Natural killer cell (primary cell): ENCODE measurements at places on chromosomes 12 and 14. TPM values are rescaled to one million over a fixed set of nuclear protein-coding genes. Genes with fewer than 3 reads are reported as not detected.
A peak's percentile ranks its signal among the peaks of the same experiment; 100 is the strongest.

DNA sequence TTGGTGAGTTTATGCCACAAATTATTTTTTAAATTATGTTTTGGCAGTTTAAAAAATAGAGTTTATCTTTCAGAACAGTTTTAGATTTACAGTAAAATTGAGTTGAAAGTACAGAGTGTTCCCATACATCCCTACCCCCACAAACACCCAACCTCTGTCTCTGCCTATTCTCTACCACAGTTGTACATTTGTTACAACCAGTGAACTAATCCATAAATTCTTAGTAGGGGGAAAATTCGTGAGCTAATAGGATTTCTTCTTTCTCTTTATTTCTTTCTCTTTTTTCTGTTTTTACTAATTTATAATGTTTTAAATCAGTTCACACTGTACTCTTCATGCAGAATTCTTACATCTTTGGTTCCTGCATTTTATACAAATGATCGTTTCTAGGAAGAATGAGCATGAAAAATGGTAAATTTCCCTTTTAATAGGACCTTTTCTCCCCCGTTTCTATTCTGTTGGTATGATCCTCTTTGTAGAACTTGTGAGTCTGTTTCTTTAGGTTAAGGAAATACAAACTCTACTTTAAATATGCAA lies 56.7 kb downstream of the MIPOL1 start:
- no peak for DNase-seq

GRCh38 chr12:76878099-76878898 lies 520 bp downstream of the CSRP2 start:
- DNase-seq, result peak; percentile 23

DNA sequence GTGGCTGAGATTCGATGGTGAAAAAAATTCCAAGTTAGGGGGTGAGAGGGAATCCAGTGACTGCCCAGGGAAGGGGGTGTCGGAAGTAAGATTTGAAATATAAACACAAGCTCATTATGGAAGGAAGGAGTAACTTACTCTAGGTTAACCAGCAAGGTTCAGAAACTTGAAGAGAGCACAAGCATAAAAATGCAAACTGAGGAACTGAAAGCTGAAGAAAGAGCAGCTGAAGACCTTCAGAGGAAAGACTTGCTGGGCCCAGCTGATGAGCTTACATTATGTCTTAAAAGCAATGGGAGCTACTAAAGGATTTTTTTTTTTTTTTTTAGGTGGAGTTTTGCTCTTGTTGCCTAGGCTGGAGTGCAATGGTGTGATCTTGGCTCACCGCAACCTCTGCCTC lies 189.7 kb upstream of the GRIN2B start:
- DNase-seq, result no peak

DNA sequence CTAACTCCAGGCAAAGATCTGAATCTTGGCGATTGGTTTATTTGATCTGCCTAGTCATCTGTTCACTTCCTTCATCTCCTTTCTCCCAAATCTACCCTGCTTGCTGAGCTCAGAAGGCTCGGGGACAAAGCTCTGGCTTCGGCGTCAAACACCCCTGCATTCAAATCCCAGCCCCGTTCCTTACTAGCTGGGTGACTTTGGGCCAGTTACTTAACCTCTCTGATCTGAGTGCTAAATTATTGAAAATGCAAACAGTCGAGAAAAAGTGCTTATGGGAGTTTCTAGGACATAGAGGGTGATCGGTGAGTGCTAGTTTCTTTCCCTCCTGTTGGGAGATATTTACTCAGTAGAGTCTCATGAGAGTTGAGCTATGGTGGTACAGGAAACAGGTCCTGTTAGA lies 121.2 kb upstream of the RFLNA start:
- DNase-seq, result no peak

DNA sequence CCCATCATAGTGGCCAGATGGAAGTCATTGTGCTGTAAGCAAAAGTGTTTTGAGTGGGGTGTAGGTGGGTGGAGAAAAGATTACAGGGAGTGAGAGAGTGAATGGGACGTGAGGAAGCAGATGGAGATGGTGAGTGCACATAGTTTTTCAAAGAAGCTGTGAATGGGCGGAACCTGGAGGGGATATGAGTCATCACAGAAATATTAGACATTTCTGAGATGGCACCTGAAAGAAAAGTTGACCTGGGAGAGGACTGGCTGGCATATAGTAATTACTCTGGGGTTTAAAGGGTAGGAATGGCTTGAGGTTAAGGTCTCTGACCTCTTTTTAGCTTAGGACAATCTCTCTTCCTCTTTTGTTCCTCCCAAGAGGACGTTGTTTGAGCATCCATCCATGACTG lies 50.5 kb downstream of the ANO4 start:
- no peak for DNase-seq

MYO1A gene
- not detected for total RNA-seq

PRPH gene
- not detected for total RNA-seq

OGFOD2 gene
- 23.7 TPM for total RNA-seq
